AG09319 (cell line): ENCODE measurements at places on chromosomes 2 and 18.

- no peak for DNase-seq
These were observed 2.2 kb downstream of the ABCB6 start for GRCh38 chr2:219216535-219216915.

DNA sequence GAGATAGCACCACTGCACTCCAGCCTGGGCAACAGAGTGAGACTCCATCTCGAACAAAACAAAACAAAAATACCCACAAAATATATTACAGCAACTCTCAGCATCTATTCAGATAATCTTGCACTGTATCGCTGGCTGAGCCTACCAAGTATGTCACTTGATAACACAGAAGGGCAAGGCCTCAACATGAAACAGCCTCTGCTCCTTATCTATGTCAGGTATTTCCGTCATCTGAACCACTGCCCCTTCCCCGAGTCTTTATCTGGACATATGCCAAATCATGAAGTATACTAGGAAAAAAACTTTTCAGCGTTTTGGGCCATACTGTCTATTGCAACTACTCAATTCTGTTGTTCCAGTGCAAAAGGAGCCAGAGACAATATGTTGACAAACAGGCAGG lies 17.7 kb downstream of the PDIA6 start:
- no peak for DNase-seq

GRCh38 chr2:8441986-8442385 lies 239.9 kb upstream of the ID2 start:
- no peak for DNase-seq

- no peak for DNase-seq
These were observed 224.5 kb upstream of the MGAT5 start for GRCh38 chr2:134029418-134029817.

DNA sequence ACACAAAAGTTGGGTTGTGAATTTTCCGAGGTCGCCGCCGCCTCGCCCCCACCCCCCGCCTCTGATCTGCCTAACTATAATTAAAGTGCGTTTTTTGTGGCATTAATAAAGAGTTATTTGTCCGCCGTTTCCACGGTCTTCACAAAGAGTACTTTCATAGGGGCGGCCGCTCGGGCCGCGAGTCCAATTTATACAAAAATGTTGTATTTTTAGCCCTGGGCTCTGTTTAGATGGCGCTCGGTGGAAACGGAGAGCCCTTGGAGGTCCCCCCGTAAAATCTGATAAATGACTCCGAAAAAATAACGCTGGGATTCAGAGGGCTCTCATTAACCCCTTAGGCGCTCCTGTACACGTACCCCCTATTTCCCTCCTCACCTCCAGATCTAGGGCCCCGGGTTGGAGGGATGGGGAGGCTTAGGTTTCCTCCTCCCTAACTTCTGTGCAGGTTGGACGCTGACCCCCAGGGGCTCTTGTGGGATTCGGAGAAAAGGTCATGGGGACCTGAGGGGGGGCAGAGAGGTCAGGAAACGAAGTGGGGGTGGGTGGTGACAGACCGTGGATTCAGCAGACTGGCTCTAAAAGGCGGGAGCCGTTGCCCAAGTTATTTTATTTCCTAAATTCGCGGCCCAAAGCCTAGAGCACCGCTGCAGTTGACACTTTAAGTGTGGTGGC lies 1.9 kb downstream of the CYP26B1 start:
- DNase-seq, result no peak

DNA sequence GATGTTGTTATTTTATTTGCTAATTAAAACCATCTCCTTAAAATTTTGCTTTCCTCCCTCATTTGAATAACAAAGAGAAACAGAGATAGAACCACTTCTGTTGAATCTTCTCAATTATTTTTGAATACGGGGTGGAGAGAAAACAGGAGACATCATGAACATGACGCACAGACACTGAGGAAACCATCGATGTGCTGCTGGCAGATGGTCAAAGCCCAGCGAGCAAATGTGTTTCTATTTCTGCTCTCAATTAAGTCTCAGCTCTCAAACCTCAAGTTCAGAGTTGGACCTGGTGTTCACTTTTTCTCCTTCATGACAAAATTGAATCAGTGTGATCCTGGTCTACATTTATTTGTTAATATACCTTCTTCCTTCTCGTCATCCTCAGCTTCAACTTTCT lies 36.1 kb upstream of the TWIST2 start:
- no peak for DNase-seq

DNA sequence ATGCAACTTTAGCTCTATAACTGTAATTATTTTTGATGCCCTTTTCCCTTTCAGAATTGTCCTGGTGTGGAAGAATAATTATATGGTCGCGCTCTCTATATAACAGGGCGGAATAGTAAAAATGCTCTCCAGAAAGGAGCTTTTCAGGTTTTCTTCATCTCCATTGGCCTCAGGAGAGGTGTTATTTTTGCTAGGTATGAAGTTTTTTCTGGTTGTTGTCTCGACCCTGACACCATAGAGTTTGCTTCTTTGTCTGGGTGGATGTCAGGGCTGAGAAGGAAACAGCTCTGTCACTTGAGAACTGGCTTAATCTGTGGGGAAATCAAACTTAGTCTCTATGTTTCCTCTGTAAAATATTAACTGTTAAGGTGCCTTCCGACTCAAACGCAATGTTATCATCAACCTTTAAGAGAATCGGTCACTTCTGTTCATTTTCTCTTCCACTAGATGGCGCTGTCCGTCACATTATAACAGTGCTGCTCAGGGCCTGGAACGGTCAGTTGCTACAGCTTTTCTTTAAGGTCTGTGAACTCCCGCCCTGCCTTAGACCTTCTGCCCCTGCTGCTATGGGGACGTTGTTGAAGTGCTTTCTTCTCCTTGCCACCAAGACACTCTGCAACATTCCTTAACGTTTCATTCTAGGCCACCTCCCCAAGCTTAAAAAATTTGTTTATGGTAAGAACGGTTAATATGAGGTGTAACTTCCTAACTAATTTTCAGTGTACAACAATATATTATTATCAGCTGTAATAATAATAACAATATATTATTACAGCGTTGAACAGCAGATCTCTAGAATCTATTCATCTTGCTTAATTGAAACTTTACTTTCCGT lies 23.8 kb upstream of the SERPINB12 start:
- DNase-seq, result peak; percentile 42

DNA sequence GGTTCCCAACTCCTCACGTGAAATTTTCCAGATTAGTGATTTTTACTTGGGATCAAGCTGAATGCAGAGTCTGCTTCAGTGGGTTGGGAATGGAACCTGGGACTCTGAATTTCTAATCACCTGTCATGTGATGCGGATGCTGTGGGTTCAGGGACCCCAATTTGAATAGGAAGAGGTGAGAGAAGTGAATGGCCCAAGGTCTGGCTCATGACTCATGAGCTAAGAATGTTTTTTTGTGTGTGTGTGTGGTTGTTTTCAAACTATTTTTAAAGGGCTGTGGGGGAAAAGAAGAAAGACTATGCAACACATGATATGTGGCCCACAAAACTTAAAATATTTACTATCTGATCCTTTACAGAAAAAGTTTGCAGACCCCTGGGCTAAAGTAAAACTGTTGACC lies 108.5 kb upstream of the CYRIA start:
- DNase-seq, result no peak

GRCh38 chr2:18514526-18515461 lies 45.7 kb downstream of the RDH14 start:
- DNase-seq, result no peak

DNA sequence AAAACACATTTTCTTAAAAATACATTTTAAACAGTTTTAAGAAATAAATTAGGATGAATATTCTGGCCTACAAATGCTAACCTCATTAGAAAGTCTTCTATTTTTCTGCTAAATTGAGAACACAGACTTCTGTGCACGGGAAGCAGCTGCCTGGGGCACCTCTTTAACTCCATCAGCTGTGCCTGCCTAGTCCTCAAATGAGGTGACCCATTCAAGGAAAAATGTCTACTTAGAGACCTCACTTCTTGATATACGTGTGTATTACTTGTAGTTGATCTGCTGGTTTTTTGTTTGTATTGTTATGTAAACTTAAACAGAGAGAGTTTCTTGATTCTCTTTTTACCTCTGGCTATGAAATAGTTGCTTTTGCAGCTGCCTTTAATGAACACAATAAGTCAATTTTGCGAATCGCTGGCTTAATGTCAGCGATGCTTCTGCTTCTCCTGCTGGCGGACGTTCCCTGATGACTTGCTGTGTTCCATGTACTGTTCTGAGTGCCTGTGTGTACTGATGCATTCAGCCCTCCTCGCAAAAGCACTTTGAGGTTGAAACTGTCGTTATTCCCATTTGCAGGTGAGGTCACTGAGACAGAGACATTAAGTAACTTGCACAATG lies 88.7 kb upstream of the TXNDC2 start:
- no peak for DNase-seq

DNA sequence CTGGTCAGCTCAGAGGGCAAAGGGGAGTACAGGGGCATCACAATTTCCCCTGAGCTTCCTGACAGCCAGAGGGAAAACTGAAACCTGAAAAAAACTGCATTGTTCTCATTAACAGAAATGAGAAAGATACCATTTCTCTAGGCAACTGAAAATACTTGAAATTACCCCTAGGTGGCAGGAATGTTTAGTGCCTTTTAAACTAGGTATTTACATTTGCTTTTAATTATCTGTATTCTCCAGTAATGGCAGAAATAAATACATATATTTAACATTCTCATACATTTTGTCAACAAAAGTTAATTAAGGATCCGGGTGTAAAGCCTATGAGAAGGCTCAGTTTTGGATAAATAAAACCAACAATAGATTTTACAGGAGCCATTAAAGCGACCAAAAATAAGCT lies 34.5 kb downstream of the RPL31 start:
- DNase-seq, result no peak

- no peak for DNase-seq
These were observed 64.8 kb downstream of the KCNG2 start for GRCh38 chr18:79862562-79862961.

DNA sequence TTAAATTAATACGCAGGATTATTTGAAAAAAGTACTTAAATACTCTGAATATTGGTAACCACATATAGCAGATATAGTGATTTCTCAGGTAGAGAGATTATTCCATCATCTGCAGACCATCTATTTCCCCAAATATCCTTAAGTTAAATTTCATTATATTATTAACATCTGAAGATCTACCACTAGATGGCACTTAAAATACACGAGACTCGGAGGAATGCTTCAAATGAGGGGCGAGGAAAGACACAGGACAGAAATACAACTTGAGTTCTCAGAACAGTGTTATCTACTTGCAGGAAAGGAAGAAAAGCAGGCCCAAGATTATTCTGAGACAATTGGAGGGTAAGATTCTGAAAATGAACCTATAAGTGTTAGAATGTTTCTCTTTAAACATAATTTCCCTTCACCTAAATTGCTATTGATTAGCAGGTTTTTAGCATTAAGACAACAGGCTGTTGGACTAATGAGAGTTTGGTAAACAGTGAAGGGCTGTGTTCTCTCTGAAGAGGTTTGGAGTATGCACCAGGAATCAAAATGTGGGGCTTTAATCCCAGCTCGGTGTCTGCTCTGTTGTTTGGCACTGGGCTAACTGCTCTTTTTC lies 76.9 kb upstream of the GCFC2 start:
- DNase-seq, result no peak

- peak; percentile 67 for DNase-seq
These were observed 10.1 kb upstream of the ATP8B1 start for GRCh38 chr18:57813245-57813644.

DNA sequence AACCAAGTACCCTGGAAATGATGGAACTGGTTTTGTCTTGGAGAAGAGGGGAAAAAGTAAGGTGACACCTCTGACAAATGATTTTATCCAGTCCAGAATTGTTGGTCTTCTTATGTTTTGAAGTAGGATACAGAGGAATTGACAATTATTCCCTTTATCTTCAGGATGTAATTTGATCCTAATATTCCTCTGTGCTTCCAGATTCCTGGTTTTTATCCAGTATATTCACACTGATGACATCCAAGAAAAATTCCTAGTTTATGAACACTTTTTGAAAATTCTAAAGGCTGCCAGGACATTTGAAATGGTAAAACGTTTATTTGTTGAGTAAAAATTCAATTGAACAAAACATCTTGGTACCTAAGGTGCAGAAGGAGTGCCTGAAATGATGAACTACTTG lies 22.2 kb upstream of the ETAA1 start:
- DNase-seq, result no peak

DNA sequence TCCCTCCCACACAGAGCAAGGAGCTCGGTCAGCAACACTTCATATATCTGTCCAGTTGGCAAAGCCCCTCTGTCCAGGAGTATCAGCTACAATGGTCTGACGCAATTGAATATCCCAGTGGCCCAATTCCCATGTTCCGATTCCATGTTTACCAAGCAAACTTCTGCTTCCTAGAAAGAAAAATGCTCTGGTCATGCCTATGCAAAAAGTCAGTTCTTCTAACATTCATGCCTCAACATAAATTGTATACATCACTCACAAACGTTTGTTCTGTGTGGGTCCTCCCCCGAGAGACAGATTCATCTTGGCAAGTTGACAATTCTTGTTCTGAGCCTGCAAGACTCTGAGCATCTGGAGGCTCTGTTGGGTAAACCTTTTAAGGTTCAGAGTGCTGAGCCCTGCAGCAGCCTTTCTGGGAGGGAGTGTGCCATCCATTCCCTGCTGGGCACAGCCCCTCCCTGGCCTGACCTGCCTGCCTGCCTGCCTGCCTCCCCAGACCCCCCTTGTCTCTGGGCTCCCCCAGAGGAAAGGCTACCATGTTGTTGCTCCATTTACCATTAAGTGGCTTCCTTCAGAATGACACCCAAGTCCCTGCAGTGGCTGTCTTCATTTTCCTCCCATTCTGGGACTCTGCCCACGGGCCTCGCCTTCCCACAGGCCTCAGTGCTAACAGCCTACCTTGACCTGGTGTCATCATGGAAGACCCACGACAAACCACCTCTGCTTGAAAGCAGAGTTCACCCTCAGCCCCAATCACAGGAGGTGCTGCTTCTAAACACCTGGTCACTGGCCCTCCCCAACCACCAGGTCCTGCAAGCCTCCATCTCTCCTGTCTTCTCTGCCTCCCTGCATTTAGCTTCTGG lies 37.6 kb upstream of the TAF1B start:
- DNase-seq, result no peak

DNA sequence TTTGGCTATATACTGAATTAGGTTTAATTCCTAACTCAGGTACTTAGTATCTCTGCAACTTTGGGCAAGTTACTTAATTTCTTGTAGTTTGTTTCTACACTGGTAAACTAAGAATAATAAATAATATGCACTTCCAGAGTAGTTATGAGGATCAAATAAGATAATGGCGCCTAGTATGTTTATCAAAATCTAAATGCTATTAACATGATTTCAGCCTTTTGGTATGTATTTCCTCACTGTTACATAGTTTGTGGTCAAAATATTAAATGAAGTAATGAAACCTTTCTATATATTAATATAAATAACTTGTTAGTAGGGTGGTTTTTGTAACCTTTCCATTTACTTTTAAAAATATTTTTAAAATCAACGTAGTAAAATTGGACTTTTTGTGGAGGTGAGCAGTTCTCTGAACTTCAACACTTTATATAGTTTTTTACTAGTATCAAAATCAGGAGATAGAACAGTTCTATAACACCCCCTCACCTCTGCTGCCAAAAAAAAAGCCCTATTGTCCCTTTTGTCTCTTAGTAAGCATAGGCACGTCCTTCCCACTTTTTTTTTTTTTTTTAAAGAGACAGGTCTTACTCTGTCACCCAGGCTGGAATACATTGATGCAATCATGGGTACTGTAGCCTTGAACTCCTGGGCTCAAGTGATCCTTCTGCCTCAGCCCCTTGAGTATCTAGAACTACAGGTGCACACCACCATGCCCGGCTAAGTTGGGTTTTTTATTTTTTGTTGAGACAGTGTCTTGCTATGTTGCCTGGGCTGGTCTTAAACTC lies 44.8 kb downstream of the RAB3GAP1 start:
- no peak for DNase-seq
